ENCODE measurements at places on chromosomes 1 and 21.

GRCh38 chr1:211019266-211019665 lies 114.7 kb downstream of the KCNH1 start:
- DNase-seq: no peak

DNA sequence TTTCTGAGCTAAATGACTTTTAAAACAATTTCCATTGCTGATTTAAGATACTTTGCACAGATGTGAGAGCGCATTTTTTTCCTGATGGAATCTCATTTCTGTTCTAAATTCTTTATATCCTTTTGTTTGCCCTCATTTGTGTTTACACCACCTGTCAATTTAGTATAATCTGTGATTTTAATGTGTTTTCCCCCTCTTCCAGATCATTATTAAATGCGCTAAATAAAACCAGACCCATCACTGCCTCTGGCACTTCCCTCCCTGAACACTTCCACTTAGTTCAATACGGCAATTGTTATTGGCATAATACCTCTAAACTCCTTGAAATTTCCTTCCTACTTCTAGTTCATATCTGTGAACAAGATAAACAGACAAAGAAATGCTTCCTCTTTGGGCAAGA lies 186.9 kb upstream of the ADGRL2 start:
- no peak for DNase-seq

- DNase-seq: no peak
Observed at GRCh38 chr1:212452323-212453155, 19.8 kb downstream of the NENF start.

DNA sequence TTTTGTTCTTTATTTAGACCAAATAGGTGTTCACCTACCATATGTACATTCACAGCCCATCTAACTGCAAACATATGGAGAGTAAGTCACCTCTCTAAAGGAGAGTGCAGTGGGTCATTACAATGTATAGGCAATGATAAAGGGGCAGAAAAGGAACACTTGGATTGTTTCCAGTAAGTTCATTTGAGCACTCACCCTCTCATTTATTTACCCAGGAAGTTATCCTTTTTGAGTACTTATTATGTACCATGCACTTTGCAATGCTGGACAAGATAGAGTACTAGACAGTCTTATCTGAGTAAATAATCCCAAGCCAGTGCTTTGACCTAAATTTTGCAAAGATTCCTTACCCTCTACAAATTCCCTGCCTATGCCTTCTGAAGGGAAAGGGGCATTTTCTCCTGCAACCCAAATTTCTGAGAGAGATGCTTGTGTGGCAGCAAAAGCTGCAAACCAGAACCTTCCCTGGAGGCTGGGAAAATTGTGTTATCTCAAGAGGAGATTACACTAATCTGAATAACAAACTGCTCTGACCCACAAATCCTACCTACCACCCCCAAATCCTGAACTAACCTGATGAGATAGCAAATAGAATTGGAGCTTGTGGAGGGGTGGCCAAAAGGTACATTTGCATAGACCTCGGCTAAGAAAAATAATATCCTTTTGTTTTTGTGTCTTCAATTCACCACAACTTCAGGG lies 18.6 kb upstream of the RGS8 start:
- DNase-seq: no peak

DNA sequence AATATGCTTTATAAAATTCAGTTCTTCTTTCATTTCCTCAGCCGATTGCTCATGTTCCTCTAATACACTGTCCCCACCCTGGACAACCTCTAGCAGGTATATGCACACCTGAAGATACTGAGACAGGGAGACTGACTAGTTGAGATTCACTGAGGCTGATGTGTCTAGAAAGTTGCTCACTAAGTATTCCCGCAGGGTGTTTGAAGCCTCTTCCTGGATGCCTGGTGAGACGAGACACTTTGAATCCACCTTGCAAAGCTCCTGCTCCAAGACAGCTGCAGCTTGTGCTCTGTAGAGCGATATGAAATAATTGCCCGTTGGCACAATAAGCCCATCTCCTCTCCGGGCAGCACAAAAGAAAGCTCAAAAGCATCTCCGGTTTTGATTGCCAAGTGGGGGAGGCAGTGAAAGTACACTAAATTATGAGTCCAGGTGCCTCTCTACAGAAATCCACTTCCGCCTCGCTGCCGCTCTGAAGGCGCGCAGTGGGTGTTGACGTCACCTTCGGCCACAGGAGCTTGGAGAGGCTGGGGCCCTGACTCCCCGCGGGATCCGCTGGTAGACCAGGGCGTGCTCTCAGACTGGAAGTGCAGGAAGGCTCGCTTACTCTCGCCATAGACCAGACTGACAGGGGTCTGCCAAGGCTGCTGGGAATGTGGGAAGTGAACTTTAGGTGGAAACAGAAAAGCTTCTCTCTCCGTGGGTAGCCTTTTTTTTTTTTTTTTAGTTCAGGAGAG lies 46.3 kb downstream of the GPA33 start:
- peak; percentile 32 for DNase-seq

DNA sequence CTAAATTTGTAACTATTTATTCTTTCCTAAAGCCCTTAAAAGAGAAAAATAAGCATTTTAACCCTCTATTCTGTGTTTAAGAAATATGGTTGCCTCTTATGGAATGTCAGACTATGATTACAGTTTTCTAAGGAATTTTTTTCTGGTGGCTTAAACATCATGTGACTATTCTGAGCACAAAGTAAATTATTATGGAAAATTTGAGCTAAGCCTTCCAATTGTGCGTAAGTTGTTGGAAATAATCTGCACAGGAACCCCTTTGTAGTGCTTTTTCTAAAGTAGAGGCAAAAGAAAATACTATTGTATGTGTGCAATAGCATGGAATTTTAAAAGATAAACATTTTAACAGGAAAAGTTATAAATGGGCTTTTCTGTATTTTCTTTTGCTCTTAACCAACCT lies 254.8 kb downstream of the PBX1 start:
- DNase-seq: no peak
